HT-29 (cell line): ENCODE measurements at places on chromosomes 2 and 18. TPM values are rescaled to one million over a fixed set of nuclear protein-coding genes. Genes with fewer than 3 reads are reported as not detected.
A peak's percentile ranks its signal among the peaks of the same experiment; 100 is the strongest.

DNA sequence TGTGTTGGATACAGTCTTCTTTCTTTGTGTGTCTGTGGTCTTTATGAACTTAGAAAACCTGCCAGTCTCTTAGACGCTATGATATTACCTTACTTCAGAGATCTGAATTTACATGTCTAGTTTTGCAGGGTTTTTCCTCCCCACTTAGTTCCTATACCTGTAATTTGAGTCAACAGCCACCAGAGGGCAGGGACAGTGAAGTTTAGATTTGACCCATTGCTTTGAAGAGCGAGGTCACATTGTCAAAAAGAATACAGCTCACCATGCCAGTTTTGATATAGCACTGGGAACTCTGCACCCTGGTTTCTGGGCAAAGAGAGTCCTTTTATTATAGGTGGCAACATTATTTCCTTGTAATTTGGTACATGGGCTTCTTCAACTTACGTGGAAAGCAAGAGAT, 102.3 kb downstream of the MAPK4 start:
- DNase-seq = peak; percentile 35

DNA sequence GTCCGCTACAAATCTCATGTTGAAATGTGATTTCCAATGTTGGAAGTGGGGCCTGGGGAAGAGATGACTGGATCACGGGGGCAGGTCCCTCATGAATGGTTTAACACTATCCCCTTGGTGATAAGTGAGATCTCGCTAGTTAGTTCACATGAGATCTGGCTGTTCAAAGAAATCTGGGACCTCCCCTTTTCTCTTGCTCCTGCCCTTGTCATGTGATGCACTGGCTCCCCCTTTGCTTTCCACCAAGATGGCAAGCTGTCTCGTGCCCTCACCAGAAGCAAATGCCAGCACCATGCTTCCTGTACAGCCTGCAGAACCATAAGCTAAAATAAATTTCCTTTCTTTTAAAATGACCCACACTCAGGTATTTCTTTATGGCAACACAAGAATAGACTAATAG, 57.3 kb upstream of the C2orf15 start:
- DNase-seq = no peak

DNA sequence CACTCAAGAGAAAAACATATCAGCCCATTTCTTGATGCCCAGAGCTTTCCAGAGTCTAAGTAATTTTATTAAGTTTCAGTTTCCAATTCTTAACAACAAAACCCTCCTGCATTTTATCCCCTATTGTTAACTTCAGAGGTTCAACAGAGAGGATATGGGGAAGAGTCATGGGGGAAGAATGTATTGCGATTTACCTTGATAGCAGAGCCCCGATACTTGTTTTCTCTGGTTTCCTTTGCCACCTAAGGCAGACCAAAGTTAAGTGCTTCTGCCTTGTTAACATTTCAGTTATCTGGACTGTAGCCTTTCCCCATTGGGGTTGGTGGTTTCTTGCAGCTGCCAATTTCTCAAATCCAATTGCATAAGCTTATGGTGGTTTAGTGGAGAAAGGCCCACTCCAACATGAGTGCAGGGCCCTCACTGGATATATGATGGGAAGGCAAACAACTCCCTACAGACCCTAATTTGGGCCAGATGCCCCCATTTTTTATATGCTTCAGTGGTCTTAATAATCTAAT, 82.0 kb upstream of the ITGB6 start:
- no peak for DNase-seq

GRCh38 chr2:17627434-17627833, 86.9 kb downstream of the VSNL1 start:
- no peak for DNase-seq

Gene CDK5R2
- not detected in 2 replicates for total RNA-seq

DNA sequence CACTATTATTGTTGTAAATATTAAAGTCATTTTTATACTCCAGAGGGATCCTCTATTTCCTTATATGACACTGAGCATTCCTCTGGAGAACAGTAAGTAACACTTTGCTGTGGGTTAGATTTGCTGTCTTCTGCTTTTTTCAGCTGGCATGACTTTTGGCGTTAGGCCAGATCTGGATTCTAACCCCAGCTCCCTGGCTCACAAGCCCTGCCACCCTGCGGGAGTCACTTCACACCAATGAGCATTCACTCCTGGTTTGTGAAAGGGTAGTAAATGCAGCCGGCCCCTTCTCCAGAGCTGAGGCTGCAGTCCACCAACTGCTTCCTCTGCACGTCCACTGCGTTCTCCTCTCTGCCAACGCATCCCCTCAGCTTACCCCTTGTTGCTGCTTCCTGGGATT, 373.8 kb upstream of the RAB6C start:
- no peak for DNase-seq

- no peak for DNase-seq
These were observed 66.6 kb upstream of the ZEB2 start for GRCh38 chr2:144586476-144586875.

Gene OSBPL1A
- total RNA-seq = 13.7 and 14.1 TPM in 2 replicates

- DNase-seq = no peak
These were observed 73.1 kb downstream of the INPP5D start for GRCh38 chr2:233133239-233133638.

DNA sequence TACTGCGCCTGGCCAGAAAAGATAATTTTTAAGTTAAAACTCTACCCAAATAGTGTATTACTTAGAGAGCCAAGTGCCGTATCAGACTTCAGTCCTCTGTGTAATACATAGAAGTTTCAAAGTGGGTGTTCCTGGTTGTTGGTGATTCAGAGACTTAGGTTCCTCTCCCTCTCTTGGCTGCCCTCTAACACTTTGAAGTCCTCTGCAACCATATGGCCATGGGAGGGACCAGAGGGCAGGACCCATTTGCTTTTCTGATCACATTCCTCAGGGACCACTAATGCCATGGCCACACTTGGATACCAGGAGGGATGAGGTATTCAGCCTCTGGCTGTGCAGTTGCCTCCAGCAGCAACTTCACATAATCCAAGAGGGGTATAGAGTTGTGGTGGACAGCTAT, 131.5 kb downstream of the CAPN13 start:
- no peak for DNase-seq

GRCh38 chr2:219598308-219599078, 836 bp downstream of the STK11IP start:
- no peak for DNase-seq

- no peak for DNase-seq
These were observed 30.0 kb upstream of the KLHL14 start for GRCh38 chr18:32802591-32803451.

Gene SPDYA
- 0.46 and 1.1 TPM in 2 replicates for total RNA-seq

- no peak for DNase-seq
These were observed 120.6 kb downstream of the PRKRA start for GRCh38 chr2:178330175-178331017.

DNA sequence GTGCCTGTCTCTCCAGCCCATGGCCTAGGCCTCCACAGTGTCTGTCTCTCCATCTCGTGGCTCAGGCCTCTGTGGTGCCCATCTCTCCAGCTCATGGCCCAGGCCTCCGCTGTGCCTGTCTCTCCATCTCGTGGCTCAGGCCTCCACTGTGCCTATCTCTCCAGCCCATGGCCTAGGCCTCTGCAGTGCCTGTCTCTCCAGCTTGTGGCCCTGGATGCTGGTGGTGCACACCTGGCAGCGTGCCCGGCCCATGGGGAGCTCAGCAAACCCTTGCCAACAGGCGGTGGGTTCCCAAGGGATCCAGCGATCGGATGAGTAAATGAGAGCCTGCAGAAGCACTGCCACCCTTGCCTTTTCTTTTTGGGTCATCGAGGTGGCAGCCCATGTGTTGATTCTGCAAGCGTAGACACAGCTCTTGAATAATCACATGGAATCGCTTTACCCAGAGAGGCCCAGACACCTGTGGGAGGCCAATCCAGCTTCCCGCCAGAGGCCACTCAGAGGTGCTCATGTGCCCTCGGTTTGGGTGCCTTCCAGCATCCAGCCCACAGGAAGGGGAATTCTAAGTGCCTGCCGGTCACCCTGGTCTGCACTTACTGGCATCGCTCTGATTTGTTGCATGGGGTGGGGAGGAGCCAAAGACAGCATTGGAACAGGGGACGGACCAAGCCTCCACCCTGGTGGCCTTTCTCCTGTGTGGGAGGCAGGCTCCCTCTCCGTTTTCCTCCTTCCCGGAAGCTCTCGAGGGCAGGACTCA, 101.8 kb upstream of the HDAC4 start:
- no peak for DNase-seq

Gene RNF152
- not detected in 2 replicates for total RNA-seq

DNA sequence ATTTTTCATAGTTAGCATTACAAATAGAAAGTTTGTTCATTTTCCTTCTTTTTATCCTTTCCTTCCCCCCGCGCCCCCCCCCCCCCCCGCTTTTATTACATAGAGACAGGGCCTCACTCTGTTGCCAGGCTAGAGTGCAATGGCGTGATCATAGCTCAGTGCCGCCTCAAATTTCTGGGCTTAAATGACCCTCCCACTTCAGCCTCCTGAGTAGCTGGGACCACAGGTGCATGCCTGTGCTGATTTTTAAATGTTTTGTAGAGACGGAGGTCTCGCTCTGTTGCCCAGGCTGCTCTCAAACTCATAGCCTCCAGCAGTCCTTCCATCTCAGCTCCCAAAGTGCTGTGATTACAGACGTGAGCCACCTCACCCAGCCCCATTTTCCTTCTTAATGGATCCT, 91.2 kb upstream of the ALPP start:
- no peak for DNase-seq

GRCh38 chr2:108215794-108216211, 24.0 kb upstream of the SULT1C3 start:
- peak; percentile 67 for DNase-seq

DNA sequence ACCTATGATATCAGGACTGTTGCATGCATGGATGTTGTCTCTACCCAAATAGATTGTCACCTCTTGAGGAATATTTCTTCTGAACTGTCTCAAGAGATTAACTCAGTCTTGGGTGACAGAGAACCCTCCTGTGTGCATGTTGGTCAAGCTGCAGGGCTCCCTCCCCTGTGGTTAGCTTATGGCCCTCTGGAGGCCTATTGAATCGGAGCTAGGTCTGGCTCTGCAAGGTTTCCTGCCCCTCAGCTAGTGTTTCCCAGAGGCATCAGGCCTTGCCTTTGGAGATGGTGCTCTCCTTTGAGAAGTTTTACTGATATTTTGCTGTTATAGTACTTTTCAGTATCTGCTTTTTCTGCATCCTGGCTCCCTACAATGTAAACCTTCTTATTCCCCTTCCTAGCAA, 769.2 kb upstream of the FAM98A start:
- DNase-seq = no peak

DNA sequence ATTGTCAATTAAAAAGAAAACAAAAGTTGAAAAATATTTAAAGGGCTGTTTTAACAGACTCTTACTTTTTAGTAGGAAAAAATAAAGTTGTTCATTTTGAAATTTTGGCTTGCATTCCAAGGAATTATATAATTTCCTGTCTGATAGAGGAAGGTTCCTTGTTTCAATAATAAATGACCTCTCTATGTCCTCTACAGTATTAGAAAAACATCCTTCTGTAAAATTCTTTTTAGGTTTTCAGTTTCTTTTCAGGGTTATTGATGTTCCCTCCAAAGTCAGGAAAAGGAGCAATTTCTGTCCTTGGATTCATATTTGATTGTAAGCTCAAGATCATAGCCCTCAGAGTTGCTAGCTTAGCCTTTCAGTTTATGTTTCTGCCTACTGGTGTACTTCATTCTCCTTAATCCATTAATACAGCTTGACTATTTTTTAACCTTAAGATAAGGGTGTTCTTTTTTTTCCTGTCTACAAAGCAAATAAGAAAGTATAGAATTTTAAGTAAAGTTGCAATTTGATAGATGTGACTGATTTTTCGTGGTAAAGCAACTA, 125.2 kb upstream of the COL3A1 start:
- no peak for DNase-seq

DNA sequence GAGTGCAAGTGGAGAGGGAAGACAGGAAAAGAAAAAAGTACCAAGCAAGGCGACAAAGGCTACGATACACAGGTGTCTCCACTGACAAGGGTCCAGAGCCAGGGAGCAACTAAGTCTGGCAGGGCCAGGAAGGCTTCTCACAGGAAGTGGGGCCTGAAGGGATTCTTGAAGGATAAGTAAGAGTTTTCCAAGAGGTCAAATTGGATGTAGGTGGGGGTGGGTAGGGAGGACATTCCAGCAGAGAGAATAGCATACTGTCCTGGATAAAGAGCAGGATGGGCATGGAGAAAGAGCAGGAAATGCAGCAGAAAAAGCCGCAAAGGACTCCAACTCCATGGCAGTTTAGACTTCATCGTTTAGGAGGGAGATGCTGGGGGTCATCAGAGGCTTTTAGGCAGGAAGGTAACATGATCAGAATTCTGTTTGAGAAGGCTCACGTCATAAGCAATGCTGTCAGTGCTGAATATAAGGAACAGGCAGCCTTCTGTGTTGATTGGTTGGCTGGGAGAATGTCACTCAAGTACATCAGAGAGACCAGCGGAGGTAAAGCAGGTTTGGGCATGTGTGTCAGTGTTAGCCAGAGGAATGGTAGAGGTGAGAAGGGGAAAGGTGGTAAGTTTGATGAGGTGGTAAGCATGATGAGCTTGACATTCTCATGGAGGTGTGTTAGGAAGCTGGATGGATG, 35.1 kb downstream of the ARHGAP25 start:
- no peak for DNase-seq

DNA sequence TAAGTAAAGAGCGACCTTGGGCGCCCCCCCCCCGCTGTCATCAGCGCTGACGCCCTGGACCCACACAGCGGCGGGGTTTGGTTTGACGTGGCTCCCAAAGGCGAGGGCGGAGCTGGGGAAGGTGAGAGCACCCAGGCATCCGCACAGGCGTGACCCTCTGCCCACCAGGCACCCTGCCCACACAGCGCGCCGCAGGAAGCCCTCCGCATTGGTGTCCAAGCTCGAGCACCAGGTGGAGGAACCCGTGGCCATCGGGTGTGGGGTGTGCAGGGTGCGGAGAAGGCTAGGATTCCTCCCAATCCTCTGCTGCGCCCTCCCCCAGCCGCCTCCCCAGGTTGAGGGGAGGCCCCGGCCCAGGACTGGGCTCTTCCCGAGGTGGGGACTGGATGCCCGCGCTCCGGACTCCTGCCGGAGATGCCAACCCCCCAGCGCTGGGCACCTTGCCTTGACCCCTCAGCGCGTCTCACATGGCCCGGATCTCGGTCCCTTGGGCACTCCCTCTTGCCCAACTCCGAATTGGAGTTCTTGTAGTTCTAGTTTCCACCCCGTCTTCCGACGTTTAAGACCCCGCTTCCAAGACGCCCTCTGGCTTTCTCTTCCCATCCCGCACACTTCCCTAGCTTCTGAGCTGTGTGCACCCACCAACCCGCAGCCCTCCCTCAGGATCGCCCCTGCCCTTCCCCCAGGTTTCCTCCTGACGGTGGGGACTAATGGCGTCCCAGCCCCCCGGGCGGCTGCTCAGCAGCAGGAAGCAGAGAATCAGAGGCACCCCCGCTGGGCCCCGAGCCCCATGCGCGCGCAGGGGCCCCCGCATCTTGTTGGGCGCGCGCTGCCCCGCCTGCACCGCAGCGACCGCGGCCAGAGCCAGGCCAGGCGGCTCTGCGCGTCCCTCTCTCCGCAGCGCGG, 25.9 kb upstream of the RESP18 start:
- no peak for DNase-seq
